ENCODE measurements at places on chromosomes 6 and 20. TPM values are rescaled to one million over a fixed set of nuclear protein-coding genes. Genes with fewer than 3 reads are reported as not detected.

The FERMT1 gene
- 7.3 TPM for total RNA-seq

The POU3F2 gene
- total RNA-seq: not detected

The CTCFL gene
- under 0.01 TPM for total RNA-seq

The RAB44 gene
- under 0.01 TPM for total RNA-seq

The APOBEC2 gene
- total RNA-seq: not detected

The TGM3 gene
- not detected for total RNA-seq

The YTHDF1 gene
- 26.9 TPM for total RNA-seq

The C6orf15 gene
- not detected for total RNA-seq

The PERP gene
- 10.7 TPM for total RNA-seq

The CD24 gene
- not detected for total RNA-seq

The ACOT8 gene
- total RNA-seq: 44.6 TPM

The PNLDC1 gene
- not detected for total RNA-seq

The ANKRD6 gene
- total RNA-seq: 0.22 TPM

The IL17A gene
- not detected for total RNA-seq

Measured in placental pericyte (primary cell).